ENCODE measurements at places on chromosomes 11 and 22.

DNA sequence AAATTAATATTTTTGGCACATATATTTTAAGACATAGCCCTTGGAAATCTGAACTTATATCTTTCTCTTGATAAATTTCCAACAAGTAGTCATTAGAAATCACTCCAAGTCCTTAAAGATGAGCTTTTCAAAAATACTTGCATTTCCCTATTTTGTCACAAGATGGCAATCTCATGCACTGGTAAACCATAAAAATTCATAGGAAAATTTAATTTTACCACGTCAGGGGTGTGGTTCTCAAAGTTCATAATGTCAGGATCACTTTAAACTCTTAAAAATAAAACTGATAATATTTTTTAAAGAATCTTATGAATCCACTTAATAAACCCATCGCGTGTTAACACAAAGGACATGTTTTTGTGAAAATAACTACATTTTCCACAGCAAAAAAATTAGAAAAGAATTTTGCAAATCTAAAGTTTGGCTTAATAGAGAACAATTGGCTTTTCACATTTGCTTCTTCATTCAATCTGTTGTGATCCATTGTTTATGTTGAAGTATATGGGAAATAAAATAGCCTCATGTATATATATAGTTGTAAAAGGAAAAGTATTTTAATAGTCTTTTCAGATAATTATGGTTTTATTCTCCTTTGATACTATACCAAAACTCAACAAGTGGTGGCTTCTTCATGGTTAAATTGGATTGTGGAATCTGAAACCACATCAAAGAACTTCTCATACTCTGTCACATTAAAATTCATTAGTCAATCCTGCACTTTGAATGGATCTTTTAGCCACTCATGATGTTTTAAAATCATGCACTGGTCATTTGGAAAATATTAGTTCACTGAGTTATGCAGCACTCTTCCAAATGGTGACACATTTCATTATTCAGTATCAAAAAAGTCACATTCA is 169.1 kb downstream of the CADM1 start:
- DNase-seq: no peak

DNA sequence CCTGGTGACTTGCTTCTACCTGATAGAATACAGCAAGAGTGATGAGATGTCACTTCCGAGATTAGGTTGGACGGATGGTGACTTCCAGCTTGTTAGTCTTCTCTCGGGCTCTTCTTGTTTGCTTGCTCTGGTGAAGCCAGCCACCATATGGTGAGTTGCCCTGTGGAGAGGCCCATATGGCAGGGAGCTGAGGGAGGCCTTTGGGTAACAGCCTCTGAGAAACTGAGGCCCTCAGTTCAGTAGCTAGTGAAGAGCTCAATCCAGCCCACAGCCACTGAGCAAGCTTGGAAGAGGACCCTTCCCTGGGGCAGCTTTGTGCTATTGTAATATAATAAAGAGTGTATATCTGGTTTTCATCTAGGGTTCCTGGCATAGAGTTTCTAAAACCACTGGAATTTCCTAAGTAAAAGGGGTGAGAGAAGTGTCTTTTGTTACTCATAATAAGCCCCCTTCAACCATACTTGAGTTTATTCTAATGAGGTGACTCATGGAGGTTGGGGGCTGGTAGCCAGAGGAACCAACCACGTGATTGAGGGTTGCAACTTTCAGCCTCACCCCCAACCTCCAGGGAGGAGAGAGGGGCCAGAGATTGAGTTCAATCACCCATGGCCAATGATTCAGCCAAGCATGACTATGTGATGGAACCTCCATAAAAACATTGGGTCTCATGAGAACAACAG is 8.0 kb upstream of the TPCN2 start:
- DNase-seq: no peak

DNA sequence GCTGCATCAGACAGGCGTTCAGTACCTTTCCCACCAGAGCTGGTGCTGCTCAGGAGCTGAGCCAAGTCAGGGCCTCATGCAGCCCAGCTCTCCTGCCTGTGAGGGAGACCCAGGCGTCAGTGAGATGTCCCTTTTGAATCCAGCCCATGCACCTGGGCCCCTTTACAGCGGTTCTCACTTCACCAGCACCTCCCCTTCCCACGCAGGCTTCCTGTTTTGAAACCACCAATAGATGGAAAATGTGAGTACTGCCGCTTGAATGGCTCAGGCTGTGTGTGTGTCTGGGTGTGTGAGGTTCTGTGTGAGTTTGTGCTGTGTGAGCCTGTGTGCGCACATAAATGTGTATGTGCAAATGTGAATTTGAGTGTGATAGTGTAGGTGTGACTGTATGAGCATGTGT is 88.4 kb downstream of the UBASH3B start:
- peak; percentile 49 for DNase-seq

DNA sequence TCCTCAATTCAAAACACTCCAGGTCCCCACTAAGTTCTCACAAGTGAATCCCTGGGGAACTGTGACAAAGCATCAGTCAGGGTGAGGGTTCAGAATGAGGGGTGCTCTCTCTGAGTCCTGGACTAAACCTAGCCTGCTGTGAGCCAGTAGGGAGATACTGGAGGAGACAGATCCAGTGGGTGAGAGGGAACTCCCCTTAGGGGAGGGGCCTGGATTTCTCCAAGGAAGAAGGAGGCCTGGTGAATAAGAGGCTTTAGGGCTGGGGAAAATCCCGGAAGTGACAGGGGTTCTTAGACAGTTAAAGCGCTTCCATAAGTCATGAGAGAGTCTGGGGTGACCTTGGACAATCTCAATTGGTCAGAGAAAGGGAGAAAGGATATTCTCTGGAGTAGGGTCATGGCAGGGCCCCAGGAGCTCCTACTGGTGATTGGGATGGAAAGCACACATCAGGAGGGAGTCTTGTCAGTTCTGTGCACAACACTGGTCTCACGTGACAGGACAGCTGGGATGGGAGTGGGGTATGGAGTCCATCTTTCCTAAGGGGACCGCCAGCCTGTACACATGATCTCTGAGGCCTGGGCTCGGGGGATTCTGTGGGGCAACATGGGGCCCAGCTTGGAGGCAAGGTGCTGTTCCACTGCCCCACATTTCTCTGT is 1.5 kb downstream of the TBC1D10A start:
- no peak for DNase-seq

GRCh38 chr11:5928811-5929210 is 13.2 kb upstream of the OR56A3 start:
- no peak for DNase-seq

- DNase-seq: no peak
These were observed 83.9 kb downstream of the CABIN1 start for GRCh38 chr22:24094966-24095365.

GRCh38 chr11:101008961-101009689 is 120.5 kb downstream of the PGR start:
- DNase-seq: no peak

- no peak for DNase-seq
These were observed 31.7 kb downstream of the KIRREL3 start for GRCh38 chr11:126968915-126969314.

DNA sequence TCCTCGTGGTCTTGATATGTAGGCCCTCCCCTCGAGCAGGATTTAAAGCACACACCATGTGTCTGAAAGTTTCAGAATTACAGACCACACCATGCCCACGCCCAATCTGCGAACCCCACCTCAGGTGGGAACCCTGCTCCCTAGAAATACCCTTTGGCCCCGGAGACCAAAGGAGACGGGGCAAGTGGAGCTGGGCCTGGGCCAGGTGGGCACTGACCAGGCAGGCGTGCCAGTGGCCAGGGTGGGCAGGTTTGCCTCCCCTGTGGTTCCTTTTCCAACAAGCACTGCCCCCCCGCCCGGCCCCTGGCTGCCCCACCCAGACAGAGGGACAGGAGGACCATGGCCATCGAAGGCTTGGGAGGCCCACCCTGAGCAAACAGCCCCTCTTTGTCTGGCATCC is 400.4 kb downstream of the TBC1D22A start:
- DNase-seq: no peak

- no peak for DNase-seq
These were observed 16.8 kb upstream of the GLYATL1 start for GRCh38 chr11:58922479-58922878.

DNA sequence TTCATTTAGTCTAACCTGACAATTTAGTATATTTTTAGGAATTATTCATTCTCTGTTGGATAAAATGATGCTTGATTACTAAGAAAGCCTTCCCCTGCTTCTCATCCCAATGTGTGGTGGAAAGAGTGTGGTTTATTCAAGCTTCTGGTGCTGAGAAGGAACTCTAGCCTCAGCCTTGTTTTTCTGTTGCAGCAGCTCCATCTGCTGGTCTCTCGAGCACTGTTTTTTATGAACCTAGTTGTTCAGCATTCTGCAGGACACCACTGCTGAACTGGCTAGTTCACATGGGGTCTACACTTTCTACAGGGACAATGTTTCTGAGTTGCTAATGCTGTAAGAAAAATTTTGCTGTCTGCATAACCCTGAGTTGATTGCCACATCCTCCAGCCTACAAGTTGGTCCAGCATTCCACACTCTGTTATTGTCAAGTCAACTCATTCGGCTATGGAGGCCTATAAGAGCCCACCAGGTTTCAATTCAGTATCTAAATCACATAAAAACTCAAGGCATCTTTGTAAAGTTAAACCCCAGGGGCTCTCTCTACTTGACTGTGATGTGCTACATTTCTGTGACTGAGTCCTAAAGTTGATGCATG is 14.3 kb downstream of the OR2AG2 start:
- DNase-seq: peak; percentile 35

- DNase-seq: no peak
These were observed 191.8 kb upstream of the E2F8 start for GRCh38 chr11:19432370-19433061.

GRCh38 chr11:70725278-70725677 is 326.9 kb downstream of the CTTN start:
- no peak for DNase-seq

- no peak for DNase-seq
These were observed 4.2 kb upstream of the LRRC32 start for GRCh38 chr11:76674517-76675400.

GRCh38 chr11:64663656-64664055 is 59.3 kb downstream of the NRXN2 start:
- no peak for DNase-seq

DNA sequence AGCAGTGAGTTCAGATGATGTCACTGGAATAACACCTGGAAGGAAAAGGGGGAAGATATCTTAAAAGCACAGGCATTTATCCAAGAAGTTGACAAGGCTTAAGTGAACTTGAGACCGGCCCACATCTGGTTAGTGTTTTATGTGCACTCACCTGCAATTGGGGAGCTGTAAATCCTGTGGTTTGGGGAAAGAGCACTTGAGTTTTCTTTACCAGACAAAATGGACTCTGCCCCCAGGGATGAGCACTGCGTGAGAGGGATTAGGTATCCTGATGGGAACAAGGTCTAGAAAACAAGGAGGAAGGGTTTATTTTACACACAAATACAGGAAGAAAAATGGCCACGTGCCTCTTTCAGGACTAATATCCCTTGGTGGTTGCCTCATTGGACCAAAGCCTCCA is 15.2 kb downstream of the E2F8 start:
- DNase-seq: no peak

GRCh38 chr11:16292167-16292859 is 64.0 kb downstream of the SOX6 start:
- no peak for DNase-seq

GRCh38 chr22:32775957-32776356 is 25.5 kb upstream of the TIMP3 start:
- no peak for DNase-seq

- no peak for DNase-seq
These were observed 198.2 kb upstream of the POU2AF2 start for GRCh38 chr11:111047374-111047773.

- no peak for DNase-seq
These were observed 16.0 kb downstream of the MRE11 start for GRCh38 chr11:94477624-94478023.

- DNase-seq: no peak
These were observed 265.7 kb upstream of the CADM1 start for GRCh38 chr11:115769891-115770290.

DNA sequence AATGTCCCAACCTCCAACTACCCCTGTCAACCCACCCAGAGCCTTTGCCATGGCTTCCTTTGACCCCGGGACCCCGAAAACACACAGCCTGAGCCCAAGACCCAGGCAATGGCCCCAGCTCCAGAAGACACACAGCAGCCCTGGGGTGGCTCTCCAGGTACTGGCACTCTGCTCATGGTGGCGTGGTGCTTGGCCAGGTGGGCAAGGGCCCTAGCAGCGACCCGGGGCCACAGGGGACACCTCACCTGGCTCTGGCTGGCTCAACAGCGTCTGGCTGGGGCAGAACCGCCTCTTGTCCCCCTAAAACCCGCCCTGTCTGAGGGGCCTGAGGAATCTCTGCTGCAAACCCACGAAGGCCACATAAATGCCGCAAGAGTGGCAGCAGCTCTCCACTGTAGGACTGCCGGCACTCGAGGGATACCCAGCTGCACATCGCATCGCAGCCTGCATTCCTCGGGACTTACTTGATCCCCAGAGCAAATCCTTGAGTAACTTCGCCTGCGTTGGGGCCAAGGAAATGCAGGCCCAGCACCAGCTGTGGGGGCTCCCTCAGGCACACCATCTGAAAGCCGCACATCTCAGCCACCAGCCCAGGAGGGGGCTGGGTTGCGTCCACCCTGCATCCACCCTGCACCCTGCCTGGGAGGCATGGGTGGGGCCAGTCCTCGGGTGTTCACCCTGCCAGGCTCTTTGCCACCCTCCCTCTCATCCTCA is 23.1 kb upstream of the GNB1L start:
- no peak for DNase-seq

GRCh38 chr22:47167056-47167455 is 404.6 kb downstream of the TBC1D22A start:
- DNase-seq: no peak

DNA sequence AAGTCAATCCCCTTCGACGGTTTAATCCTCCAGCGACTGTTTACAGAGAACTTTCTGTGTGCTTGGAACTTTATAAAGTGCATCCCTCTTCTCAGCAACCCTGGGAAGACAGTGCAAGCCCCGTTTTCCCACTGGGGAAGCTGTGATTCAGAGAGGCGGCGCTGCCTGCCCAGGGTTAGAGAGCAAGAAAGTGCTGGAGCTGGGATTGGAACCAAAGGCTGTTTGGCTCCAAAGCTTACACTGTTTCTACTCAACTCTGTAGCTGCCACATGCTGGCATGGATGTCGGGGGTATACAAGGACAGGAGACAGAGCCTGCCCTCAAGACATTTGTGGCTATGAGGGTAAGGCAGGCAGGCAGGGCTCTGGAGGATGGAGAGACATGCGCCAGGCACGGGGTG is 13.0 kb downstream of the FBLN1 start:
- DNase-seq: no peak

Measured in stimulated activated CD8-positive, alpha-beta memory T cell treated with anti-CD3 and anti-CD28 coated beads, Interleukin-7, amount 100 ng/mL, for 1 hour (primary cell).